Activated naive CD4-positive, alpha-beta T cell treated with anti-CD3 and anti-CD28 coated beads, Interleukin-2, amount 50 U/mL, for 72 hours (primary cell): ENCODE measurements at places on chromosomes 7 and 10. TPM values are rescaled to one million over a fixed set of nuclear protein-coding genes. Genes with fewer than 3 reads are reported as not detected.

ZYX gene
- total RNA-seq, result 146 TPM

FZD8 gene
- 0.18 TPM for total RNA-seq

CBX3 gene
- total RNA-seq, result 212 TPM

GLI3 gene
- 0.64 TPM for total RNA-seq

CUZD1 gene
- 0.73 TPM for total RNA-seq

GIMAP6 gene
- 43.2 TPM for total RNA-seq

INSYN2A gene
- total RNA-seq, result not detected

PPP1R3A gene
- total RNA-seq, result not detected

TRA2A gene
- total RNA-seq, result 114 TPM

PHYHIPL gene
- not detected for total RNA-seq

FAM200A gene
- 2.2 TPM for total RNA-seq

RADIL gene
- 0.35 TPM for total RNA-seq

NEURL1 gene
- 2.4 TPM for total RNA-seq

PRTFDC1 gene
- total RNA-seq, result 0.70 TPM

MSMB gene
- not detected for total RNA-seq

DKK1 gene
- total RNA-seq, result not detected

- DNase-seq, result no peak
These were observed 91.5 kb upstream of the KCND2 start for GRCh38 chr7:120181499-120181898.

GRCh38 chr7:17069146-17069545 is 187.4 kb upstream of the AGR3 start:
- no peak for DNase-seq

GRCh38 chr7:106153891-106154449 is 41.9 kb upstream of the SYPL1 start:
- peak; percentile 78 for DNase-seq

GRCh38 chr7:159075563-159076238 is 69.0 kb downstream of the VIPR2 start:
- DNase-seq, result no peak

DNA sequence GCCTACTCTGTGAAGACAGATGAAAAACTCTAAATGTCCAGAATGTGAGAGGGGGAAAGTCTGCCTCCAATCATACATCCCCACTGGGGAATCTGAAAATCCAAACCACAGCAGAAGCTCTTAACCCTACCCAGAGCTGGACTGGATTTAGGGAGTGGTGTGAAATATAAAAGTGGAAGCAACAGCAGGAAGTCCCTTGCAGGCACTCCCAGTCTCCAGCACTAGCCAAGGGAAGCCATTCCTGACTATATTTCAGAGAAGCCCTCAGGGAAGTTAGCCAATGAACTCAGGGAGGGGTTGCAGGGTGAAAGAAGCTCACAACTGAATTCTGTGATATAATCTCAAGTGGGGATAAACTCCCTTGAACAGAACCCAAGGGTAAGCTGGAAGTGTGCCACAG is 51.5 kb downstream of the CRPPA start:
- no peak for DNase-seq

DNA sequence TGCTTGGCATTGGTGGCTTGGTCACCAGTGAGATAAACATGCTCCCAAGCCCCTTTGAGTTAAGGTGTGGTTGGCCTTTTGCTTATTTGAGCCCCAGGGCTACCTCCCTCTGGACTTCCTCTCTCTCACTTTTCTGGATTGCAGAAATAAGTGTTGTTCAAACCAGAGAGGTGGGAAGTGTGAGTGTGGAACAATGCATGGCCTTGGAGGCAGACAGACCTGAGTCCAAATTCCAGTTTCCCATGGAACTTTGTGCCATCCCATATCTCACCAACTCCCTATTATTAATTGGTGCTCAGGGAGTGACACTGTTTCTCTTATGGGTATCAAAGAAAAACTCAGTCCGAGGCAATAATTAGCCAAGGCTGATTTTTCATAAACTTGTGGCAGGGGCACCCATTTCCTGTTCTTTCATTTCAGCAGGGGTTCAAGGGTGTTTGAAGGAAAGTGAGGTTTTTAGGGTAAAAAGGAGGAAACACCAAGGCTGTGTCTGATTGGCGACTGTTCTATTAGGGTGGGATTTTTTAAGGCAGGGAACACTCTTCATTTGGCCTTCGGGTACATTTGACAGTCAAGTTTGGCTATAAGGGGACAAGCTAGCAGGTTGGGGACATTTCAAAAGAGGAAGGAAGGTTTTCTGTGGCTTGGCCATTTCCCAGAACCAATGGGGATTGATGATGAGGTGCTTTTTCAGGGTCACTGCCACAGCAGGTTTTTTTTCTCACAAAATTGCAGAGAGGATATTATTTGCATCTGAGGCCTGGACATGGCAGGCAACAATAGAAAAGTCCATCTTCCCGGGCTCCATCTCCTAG is 148.8 kb upstream of the NPY start:
- no peak for DNase-seq

- no peak for DNase-seq
These were observed 12.7 kb downstream of the FAM241B start for GRCh38 chr10:69642747-69643146.

- DNase-seq, result no peak
These were observed 21.3 kb downstream of the MDH2 start for GRCh38 chr7:76069238-76069638.

DNA sequence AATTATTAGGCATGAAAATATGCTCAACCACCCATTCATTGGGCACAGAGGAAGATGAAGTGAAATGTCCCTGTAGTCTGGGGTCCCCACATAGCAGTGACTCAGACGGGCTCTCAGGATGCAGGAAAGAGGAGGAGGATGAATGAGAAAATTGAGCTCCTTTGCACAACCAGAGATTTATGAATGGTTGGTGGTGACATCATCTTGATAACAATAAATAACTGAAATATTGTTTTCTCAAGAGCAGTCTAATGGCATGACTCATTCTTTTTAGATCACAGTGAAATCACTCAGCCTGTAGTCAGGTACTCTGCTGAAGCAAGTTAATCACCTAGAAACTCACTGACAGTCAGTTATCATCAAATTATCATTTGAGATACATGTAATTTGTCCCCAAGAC is 254.1 kb downstream of the RELN start:
- no peak for DNase-seq

GRCh38 chr10:4018054-4018511 is 233.1 kb upstream of the KLF6 start:
- no peak for DNase-seq

DNA sequence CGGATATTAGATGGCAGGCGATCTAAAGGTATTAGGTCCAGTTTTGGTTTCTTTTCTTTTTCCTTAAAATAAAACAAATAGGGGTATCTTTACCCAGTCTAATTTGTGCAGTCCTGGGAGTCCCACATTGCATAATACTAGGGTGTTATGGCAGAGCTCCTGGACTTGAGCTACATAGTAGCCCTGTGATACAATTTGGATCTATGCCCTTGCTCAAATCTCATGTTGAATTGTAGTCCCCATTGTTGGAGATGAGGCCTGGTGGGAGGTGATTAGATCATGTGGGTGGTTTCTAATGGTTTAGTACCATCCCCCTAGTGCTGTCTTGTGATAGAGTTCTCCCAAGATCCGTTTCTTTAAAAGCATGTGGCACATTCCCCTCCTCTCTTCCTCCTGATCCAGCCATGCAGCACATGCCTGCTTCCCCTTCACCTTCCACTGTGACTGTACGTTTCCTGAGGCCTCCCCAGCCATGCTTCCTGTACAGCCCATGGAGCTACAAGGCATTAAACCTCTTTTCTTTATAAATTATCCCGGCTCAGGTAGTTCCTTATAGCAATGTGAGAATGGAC is 141.9 kb downstream of the RPS24 start:
- DNase-seq, result no peak

DNA sequence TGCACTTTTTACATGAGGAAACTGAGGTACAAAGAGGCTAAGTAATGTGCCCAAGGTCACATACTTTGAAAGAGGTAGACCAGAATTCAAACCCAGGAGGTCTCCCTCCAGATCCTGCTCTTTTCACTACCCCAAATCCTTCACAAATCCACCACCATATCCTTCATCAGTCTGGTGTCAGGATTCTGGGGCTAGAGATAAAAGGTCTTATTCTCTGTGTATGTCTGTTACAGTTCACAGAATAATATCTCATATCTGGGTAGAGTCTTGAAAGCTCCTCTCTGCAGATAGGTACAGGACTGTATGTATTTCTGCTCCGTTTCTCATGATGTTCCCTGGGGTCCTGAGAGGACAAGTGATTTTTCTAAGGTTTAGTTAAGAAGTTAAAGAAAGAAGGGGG is 4.9 kb downstream of the PIK3CG start:
- DNase-seq, result no peak

DNA sequence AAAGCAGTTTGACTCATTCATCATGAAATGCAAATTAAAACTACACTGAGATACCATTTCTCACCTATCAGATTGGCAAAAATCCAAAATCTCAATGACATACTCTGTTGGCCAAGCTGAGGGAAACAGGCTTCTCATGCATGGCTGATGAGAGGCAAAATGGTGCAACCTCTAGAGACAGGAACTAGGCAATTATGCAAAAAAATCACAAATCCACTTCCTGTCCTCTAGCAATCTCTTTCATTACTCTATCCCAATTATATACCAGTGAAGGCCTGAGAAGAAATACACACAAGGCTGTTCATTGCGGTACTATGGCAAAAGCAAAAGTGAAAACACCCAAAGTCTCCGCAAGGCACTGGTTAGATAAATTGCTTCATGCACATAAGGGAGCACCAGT is 25.9 kb upstream of the PTPRN2 start:
- no peak for DNase-seq

DNA sequence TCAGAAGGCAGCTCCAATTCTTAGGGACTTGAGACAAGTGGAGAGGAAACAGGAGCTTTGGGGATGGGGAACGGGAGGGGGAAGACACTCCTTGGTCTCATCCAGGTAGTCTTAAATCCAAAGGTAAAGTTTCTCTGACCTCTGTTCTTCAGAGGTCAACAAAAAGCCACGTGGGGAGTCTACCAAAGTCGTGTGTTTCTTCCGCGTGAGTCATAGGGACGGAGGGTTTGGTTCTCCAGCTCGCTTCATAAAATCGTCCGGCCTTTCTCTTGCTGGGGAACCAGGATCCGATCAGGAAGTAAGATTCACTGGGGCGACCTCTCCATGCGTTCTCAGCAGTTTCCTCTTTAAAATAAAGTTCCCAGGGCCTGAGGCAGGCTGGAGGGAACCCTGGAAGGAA is 275.7 kb downstream of the TCERG1L start:
- no peak for DNase-seq

- no peak for DNase-seq
These were observed 110.4 kb downstream of the CUX1 start for GRCh38 chr7:101927802-101928201.

DNA sequence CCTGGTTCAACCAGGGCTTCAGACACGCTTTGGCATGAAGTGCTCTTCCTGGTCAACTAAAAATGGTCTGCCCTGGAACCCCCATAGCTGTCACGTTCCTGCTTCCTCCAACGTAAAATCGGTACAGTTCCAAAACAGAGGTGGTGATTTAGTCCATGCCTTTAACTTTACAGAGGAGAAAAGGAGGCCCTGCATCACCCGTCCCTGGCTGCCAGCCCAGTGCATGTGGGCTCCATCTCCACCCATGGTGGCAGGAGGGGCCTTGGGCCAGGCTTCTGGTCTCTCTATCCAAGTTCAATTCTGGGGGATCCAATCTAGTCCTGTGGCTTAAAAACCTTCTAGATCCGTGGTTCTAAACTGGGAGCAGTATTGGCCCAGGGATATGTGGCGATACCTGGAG is 18.7 kb downstream of the ECHDC3 start:
- no peak for DNase-seq

DNA sequence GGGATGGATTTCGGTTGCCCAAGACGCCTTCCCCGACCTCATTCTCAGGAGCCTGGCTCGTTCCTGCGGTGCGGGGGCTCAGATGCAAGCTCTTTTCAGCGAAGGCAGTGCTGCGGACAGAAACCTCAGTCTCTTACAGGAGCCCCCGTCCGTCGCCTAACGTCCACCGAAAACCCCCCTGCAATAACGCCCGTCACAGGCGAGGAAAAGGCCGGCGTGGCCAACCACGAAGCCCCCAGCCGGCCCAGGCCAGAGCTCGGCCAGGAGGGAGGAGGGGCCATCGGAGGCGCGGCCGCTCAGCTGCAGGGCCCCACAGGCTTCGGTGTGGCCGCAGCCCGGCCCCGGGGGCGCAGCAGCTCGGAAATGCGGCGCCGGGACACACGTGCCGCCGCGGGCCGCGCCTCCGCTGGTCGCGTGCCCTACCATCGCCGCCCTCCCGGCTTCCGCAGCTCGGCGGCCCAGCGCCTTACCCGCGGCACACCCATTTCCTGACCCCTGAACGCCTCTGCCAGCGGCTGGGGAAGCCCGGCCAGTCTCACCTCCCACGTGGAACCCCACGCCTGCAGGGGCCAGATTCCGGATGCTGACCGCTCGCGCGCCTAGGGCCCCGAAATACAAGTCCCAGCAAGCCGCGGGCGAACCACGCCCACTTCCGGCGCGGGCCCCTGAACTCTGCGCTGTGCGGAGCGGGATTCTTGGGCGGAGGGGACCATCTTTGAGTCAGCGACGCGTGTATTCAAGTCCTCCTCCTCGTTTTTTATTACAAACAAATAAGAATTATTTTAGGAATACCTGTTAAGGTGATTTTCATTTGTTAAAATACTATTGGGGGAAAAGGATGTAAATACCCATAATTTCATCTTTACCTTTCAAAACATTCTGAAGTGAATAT is at the start of gene ZNF239:
TSS of gene ZNF239 (minus strand) at position 616 of the 892 bp plus-strand sequence. CDS start 16,537 bp downstream, outside the sequence.
- peak; percentile 88 for DNase-seq

DNA sequence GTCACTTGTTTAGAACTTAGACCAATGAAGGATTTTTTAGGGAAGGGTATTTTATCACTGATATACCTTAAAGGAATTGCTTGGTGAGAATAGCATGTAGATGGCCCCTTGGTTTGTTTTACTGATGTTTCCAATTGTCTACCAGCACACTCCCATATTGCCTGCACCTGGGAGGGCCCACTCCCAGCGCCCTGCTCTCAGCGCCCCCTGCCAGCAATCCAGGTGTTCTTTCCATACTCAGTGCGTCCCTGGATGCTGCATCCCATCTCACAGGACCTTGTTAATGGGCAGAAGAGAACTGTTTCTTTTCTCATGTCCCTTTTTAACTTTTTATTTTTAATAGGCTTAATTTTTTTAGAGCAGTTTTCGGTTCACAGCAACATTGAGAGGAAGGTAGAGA is 24.1 kb upstream of the SFRP5 start:
- DNase-seq, result no peak

GRCh38 chr7:57375783-57376182 is 74.2 kb upstream of the ZNF716 start:
- DNase-seq, result no peak

- DNase-seq, result no peak
These were observed 62.2 kb downstream of the SAMD9 start for GRCh38 chr7:93055543-93056107.

- no peak for DNase-seq
These were observed 37.3 kb downstream of the TWIST1 start for GRCh38 chr7:19080093-19080492.

DNA sequence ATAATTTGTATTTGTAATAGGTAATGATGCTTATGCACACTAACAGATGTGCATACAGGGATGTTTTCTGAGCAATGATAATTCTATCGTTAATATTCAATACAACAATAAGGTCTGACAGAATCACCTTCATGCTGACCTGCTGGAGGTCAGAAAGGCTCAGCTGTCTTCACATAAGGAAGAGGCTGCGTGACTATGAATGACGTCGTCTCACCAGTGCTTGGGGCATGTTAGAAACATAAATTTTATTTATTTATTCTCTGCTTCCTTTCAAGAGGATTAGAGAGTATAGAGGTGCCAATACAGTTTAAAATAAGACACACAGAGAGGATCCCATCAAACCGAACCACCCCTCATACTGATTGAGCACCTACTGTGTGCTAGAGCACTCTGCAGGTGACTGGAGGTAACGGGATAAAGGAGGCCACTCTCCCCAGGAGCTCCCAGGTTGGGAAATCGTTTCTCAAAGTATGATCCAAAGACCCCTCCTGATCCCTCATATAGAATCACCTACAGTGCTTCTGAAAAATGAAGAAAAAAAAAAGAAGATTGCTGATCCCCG is 265.6 kb upstream of the NPVF start:
- DNase-seq, result no peak
